Hematopoietic multipotent progenitor cell treated with erythropoietin and hydrocortisone succinate and interleukin-3 and kit ligand, for 15 days (in vitro differentiated cells): ENCODE measurements at places on chromosomes 7 and 10.

DNA sequence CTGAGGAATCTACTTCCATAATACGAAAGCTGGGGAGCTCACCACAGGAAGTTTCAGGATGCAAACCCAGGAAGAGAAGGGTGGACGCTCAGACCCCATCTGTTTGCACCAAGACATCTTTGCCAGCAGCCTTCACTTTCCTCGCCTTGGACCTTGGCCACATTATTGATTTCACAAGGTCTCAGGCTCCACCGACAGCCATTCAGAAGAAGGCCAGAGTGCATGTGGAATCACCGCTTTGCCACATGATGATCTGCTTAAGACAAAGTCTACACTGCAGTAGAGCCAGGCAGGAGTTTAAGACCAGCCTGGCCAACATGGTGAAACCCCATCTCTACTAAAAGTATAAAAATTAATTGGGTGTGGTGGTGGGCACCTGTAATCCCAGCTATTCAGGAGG lies 60.0 kb downstream of the LYZL1 start:
- no peak for DNase-seq

DNA sequence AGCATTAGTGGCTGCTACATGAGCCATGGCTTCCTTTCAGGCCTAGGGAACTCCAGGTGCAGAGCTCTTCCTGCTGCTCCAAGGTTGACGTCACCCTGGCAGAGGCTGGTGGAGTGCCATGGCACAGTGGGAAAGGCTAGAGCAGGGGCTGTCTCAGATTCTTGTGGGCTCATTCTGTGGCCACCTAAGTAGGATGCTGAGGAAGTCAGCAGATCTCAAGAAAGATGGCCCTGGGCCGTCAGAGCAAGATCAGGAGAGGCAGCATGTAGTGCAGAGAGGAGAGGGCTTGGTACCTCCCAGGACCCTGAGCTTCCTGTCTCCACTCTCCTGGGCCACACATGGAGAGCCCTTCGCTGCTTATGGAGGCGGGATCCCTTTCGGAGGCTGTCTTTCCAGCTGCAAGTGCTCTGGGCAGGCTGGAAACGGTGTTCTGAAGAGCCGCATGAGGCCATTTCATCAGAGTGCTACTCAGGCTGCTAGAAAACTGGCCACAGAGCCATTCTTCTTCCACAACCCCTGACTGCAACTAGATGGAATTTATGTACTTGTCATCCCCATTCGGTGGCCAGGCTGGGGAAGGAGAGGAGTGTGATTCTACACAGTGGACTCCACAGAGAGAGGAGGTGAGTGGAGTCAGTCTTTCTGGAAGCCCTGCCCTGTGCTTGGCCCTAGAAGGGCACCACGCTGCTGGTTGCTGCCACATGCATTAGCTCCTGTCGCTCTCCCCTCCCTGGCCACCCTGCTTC lies 304.2 kb downstream of the RPS24 start:
- DNase-seq: no peak

DNA sequence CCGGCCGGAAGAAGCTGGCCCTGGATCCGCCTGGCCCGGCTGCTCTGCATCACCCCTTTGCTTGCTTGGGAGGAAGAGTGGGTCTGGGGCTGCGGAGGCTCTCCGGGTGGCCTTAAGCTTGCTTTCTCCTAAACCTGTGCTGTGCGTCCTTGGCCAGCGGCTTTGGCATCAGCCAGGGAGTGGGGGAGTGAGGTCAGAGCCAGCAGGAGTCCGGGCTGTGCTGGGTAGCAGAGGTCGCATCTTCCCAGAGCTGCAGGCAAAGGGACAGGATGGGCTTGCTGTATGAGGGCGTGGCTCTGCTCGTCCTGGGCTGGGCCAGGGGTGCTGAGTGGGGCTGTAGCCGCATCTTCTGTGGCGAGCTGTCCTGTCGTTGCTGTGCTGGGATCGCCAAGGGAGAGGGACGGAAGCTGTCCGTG lies 21.1 kb downstream of the BNIP3 start:
- DNase-seq: no peak

DNA sequence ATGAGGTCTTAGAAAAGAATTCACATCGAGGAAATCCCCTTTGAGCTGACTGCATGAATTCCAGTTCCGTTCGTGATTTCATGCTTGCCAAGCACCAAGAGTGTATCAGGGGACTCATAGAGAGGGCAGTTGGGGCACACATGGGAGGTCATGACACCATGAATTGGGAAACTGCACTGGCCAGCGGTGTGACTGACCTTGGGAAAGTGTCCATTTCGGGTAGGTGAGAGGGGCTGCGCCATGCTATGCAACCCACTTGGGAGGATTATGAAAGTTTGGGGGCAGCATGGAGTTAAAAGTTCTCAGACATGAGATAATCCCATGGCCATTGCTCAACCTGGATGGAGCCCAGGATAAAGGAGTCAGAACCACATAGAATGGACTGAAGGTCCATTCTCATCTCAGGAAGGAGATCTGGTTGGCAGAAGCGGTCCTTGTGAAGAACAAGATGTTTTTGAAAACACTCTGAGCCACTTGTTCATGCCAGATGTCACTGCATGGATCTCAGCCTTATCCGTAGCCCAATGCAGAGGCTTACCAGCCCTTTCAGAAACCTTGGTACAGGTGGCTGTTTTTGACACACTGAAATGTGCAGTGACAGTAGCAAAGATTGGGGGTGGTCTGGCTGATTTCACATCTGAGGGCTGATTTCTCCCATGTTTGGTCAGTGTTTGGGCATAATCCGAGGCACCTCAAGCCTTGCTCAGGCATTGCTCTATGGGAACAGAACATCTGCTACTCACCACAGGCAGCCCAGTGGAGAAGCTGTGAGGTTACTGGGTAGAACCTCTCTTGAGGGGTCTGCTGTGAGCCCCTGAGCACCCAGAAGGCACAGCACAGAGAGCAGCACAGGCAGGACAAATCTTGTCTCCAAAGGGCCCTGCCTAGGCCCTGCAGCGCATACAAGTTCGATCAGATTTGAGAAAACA lies 252.3 kb downstream of the CXCL12 start:
- DNase-seq: no peak

DNA sequence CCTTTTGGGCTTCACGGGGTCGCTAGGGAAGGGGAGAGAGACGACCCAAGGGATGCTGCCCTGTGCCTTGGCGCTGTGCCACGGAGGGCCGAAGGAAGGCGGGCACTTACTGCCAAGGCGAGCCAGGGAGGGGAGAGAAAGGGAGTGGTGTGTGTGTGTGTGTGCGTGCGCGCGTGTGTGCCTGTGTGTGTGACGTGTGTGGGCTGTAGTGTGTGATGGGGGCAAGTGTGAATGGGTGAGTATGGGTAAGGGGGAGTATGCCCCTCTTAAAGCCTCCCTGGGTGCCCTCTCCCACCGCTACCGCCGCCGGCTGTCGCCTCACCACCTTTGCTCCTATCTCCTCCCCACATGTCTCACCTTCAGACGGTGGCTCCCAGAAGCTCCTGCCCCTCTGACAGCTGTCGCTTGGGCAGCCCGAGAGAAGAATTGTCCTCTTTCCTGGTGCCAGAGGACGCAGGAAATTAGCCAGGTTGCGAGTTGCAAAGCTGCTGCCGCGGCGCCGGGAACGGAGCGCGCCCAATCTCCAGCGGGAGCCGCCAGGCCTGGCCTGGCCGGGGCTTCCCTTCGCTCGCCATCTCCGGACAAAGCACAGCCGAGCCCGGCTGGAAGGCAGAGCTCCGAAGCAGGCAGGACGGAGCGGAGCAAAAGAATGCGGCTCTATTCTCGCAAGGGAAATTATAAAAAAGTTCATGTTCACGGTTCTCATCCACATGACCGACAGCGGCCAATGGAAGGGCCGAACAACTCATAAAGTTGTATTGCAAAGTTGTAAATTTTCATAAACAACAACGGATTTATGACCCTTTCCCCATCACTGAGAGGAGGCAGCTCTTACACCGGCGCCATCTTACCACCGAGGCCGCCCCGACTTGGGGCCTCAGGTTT lies at the start of gene HOXA3:
Gene HOXA3 (minus strand): TSS at position 653 of the 885 bp plus-strand sequence. CDS start 41,943 bp downstream, outside the sequence.
- no peak for DNase-seq

DNA sequence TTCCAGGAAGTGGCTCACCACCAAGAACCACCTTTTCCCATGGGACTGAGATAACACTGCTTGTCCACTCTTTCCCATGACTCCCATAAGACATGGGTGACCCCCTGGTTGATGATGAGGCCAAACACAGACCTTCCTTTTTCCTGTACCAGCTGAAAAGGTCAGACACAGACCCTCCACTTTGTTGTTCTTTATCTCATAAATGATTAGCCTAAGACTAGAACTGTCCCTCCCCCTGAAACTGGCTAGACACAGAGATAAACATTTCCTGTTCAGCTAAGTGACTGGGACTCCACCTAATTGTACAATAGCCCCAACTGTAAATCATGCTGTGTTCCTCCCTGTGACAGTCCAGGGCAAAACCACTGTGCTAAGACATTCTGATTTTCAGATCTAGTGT lies 8.2 kb upstream of the NRG3 start:
- DNase-seq: no peak

- DNase-seq: no peak
Observed at GRCh38 chr7:87075671-87076404, 16.4 kb upstream of the ELAPOR2 start.

DNA sequence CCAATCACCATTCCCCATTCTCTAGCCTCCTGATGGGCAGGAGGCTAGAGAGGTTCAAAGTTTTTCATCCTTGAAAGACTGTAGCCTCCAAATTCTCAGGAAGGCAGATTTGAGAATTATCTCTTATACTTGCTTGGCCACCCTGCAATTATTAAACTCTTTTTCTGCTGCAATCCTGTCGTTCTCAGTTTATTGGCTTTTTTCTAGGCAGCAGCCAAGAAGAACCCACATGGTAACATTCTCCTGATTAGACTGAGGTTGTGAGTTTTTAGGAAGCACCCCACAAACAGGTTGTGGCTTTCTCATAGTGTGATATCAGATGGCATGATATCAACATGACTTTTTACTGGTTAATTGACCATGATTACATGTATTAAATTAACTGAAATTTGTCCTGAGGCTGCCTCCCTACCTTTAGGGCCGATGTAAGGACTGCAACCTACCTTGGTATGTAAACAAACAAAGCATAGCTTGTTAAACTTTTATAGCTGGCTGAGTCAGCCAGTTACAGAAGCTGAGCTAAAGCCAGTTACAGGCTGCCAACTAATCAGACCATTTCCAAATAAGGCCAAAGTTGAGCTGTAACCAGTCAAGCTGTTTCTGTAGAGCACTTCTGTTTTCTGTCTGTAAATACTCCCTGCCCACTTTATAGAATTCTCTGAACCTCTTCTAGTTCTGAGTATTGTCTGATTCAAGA lies 3.2 kb upstream of the ZNF248 start:
- DNase-seq: no peak

- no peak for DNase-seq
Observed at GRCh38 chr10:129222436-129222835, 244.6 kb upstream of the MGMT start.

DNA sequence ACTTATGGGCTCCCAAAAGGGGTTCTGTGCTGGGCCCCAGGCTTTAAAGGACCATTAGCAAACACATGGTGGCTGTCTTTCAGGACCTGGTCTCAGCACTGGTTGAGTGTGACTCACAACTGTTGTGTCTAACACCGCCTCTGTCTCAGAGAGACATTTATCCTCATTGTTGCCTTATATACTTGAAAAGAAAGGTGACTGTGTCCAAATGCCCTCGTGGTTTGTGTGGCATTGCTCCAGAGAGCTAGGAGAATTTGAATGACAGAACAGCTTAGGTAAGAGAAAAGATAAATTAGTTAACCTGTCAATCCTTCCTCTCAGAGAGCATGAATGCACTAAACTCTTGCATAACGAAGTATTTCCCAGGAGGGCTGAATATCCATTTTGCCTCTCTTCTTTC lies 14.5 kb upstream of the FAM13C start:
- no peak for DNase-seq

- no peak for DNase-seq
Observed at GRCh38 chr10:3339531-3339950, 167.0 kb upstream of the PITRM1 start.

- no peak for DNase-seq
Observed at GRCh38 chr10:88500656-88501055, 82.5 kb downstream of the RNLS start.

DNA sequence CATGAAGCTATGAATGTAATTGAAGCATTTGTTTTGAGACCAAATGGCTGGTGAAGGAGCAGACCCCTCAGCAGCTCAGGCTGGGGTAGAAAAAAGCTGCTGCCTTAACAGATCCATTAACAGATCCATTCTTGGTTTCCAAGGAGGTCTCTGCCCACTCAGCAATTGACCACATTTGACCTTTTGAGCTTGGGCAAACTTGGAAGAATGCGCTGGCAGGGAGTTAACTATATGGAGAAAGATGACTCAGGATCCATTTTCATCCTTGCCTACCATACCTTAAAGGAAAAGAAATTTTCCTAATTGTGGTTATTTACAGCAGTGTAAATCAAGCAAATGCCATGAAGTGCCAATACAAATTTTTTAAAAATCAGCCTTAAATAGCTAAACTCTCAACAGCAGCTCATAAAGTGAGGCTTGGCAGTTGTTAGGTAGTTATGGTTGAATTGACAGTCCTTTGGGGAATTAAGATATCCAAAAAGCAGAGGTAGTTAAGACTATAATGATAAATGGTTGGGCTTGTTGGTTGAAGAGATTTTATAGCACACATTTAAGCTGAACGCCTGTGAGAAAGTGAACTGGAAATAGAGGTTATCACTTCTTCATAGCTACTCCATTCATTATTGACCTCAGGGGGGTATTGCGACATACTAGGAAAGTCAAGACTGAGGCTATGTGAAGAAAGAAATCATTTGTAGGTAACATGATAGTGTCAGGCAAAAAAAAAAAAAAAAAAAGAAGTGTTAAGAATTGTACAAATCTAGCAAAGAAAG lies 83.9 kb downstream of the MKX start:
- DNase-seq: no peak

GRCh38 chr7:159094023-159094740 lies 50.5 kb downstream of the VIPR2 start:
- no peak for DNase-seq

- DNase-seq: no peak
Observed at GRCh38 chr7:10706875-10707493, 266.7 kb upstream of the PHF14 start.

DNA sequence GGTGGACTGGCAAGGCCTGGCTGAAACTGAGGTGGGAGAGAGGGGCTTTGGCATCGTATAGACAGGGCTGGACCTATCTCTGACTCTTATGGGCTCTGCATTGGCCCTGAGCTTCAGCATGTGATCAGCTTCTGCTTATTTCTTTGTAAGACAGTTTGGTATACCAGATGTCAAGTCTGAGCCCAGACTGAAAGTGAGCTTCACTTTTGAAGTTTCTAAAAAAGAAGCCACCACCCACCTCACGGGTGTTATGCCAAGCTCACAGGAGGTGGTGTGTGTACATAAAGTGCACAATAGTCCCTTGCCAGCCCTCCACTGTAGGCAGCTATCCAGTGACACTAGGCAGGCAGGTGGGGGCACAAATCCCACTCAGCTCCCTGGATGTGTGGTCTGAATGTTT lies 68.7 kb upstream of the SEPHS1 start:
- DNase-seq: no peak
